ENCODE measurements at places on chromosomes 12 and 14.

DNA sequence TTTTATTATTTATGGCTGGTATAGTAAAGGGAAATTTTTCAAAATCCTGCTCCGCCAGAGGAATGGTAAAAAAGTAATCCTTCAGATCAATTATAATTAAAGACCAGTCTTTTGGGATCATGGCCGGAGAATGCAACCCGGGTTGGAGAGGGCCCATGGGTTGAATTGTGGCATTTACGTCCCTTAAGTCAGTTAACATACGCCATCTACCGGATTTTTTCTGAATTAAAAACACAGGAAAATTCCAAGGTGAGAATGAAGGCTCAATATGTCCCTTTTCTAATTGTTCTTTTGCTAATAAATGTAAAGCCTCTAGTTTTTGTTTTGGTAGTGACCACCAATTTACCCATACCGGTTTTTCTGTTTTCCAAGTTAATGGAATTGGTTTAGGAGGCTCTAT lies 602.8 kb downstream of the ALG10 start:
- no peak for DNase-seq

DNA sequence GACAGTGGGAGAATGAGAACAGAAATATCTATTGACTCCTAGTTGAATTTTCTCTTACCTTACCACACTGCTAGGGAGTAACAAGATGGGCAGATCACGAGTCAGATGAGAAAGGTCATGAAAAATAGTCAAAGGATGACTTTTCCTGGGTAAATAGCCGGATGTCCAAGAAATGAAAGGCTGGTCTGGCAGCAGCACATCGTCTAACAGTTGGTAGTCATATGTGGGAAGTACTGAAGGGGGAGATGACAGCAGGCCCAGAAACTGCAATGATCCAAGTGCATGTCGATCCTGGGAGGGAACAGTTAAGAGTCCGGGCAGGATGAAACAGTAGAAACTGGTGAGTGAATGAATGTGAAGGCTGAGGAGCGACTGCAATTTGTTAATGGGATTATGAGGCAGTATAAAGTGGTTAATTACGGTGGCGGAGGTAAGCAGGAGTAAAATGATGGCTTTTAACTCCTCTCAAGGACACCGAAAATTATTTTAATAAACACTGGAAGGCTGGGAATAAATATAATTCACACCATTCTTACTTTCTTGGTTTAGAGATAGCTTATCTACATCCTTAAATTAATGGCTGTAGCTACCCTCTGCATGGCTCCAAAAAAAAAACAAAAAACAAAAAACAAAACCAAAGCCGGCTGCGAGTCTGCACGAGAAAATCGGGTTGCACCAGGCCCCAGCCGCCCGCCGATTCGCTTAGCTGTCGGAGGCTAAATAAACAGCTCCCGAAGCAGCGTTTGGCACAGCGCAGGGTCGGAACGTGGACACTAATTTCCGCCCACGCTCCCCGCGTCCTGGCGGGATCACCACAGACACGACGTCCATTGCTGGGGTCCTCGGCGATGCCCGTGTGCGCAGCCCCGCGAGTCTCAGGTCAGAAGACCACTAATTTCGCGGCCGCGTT lies 1.0 kb upstream of the ERC1 start:
- peak; percentile 74 for DNase-seq

DNA sequence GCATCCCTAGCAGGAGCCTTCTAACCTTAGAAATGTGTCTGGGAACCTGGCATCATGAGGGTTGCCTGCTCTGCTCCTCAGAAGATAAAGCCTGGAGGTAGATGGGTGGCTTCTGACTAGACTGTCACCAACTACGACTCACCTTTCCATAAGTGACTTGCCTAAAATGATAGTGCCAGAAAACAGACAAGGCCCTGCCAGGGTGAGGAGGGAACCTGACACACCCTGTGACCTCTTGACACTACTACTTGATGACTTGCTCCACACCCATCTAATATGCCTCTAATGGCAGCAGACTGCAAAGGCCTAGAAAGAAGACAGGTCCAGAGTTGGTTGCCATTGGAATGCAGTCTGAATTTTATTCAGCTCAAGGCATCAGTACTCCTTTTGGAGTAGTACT lies 9.4 kb downstream of the RNF41 start:
- no peak for DNase-seq

DNA sequence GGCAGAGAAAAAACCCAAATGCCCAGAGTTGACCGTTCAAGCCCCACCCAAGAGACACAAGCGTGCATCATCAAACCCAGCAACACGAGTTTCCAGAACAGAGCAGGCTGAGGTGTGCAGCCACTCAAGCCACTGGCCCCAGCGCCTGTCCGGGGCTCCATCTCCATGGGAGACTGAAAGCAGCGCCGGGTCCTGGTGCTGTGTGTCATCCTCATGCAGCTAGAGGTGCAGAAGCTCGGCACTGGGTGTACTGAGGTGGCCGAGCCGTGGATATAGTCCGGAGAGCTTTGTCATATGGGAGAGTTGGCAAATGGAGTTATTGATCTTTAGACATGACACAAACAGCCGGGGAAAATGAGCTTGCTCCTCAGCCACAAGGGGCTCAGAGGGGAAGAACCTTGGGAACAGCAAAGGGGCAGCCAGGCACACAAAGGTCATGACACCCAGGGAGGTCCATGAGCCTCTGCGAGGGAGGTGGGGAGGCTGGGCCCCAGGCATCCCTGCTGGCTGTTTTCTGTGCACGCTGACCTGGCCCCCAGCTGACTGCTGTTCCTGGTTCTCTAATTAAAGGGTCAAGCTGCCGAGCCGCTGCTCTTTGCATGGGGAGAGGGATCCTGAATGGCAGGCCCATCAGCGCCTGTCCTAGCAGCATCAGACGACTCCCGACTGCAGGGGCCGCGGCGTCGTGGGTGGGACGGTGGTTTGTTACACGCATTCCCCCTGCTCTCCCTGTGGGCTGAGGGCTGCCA lies 145.4 kb upstream of the SFSWAP start:
- DNase-seq: no peak

- no peak for DNase-seq
These were observed 398.8 kb downstream of the C12orf75 start for GRCh38 chr12:105729181-105729771.

DNA sequence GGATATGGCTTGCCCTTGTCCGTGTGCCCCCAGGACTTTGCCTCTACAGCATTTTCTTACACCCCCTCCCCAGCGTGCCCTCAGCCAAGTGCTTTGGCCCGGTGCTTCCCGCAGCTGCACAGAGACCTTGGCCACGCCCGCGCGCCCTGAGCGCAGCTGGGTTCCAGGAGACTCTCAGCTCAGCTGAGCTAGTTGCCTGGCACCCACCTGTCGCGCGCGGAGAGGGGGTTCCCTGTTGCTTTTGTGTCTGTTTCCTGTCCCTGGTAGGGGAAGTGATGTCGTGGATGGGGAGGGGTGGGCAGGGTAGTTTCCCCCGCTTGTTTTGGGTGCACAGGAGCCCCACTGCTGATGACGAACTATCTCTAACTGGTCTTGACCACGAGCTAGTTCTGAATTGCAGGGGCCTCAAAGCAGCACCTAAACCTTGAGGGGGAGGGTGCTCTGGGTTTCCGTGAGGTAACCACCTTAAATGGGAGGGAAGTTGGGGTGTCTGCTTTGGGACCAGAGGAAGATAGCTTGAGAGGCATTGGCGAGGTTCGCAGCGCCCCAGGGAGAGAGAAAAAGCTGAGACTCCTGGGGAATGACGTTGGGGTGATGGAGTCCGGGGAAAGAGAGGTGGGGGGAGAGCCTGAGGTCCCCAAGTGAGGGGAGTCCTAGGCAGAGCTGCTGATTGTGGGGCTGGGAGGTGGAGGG lies 1.5 kb downstream of the DIO3 start:
- no peak for DNase-seq

- no peak for DNase-seq
These were observed 25.1 kb upstream of the TBX3 start for GRCh38 chr12:114709112-114709511.

DNA sequence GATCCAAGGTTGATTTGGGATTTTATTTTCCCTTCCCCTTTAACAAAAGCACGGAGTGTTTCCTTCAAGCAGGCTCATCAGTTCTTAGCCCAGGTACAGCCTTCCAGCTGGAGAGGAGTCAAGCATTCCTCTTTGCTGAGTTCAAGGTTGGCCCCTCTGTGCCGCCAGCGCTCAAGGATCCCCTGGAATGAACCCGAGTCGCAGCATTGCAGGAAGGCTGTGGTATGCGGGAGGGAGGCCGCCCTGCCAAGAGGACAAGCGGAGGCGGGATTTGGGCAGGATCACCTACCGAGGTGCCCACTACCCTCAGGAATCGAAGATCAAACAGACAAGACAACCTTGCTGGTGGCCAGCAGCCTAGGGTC lies 53.9 kb upstream of the NCOR2 start:
- no peak for DNase-seq

DNA sequence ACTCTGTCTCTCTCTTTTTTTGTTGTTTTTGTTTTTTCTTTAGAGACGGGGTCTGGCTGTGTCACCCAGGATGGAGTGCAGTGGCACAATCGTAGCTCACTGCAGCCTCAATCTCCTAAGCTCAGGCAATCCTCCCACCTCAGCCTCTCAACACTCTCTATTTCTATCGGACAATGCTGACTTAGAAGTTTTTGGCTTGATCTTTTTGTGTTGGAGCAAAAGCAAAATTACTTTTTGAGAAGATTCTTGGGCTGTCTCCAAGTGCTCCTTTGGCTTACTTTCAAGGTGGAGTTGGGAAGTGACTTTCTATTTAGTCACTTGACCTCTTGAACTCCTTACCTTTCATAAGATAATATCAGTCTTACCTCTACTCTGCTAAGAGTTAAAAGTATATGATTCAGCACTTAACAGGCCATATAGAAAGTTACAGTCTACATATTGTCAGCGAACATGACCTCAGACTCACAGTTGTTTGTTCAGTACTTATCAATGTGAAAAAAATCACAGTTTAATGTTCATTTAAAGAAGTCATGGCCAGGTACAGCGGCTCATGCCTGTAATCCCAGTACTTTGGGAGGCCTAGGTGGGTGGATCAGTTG lies 15.4 kb upstream of the MIA2 start:
- no peak for DNase-seq

DNA sequence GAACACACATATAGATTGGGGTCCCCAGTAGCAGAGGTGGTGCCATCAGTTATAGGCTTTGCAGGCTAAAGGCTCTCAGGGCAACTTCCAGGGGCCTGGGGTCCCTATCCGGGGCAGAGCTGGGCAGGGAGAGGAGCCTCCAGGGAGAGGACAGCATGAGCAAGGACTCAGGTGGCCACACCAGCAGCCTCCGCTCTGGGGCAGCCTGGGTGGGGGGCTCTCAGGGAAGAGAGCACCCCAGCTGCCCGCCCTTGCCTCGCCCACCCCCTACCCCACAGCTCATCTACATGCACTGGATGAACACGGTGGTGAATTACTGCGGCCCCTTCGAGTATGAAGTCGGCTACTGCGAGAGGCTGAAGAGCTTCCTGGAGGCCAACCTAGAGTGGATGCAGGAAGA lies 14.0 kb downstream of the PLBD2 start:
- DNase-seq: no peak

- no peak for DNase-seq
These were observed 203.4 kb upstream of the DDHD1 start for GRCh38 chr14:53356361-53357150.

DNA sequence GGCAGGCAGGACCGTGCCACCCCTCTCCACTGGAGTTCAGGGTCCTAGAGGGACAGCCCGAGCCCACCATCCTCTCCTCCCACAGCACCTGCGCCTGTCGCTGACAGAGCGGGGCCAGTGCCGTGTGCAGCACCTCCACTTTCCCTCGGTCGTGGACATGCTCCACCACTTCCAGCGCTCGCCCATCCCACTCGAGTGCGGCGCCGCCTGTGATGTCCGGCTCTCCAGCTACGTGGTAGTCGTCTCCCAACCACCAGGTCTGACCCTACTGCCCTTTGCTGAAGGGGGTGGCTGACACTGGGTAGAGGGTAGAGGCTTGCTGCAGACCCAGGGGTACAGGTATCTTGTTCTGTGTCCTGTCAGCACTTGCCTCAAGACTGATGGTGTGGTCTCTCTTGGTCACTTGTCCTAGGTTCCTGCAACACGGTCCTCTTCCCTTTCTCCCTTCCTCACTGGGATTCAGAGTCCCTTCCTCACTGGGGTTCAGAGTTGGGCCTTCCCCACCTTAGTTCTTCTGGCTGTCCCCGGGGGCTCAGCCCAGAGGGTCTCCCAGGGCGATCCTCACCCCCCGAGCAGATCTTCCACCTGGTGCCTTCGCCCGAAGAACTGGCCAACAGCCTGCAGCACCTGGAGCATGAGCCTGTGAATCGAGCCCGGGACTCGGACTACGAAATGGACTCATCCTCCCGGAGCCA lies 42.0 kb downstream of the SH2B3 start:
- DNase-seq: no peak

- DNase-seq: peak; percentile 1
These were observed 256.8 kb upstream of the GARIN6 start for GRCh38 chr12:99390707-99391106.

- no peak for DNase-seq
These were observed 19.7 kb downstream of the HAL start for GRCh38 chr12:95976416-95976832.

GRCh38 chr14:80645667-80646413 lies 295.7 kb downstream of the CEP128 start:
- no peak for DNase-seq

DNA sequence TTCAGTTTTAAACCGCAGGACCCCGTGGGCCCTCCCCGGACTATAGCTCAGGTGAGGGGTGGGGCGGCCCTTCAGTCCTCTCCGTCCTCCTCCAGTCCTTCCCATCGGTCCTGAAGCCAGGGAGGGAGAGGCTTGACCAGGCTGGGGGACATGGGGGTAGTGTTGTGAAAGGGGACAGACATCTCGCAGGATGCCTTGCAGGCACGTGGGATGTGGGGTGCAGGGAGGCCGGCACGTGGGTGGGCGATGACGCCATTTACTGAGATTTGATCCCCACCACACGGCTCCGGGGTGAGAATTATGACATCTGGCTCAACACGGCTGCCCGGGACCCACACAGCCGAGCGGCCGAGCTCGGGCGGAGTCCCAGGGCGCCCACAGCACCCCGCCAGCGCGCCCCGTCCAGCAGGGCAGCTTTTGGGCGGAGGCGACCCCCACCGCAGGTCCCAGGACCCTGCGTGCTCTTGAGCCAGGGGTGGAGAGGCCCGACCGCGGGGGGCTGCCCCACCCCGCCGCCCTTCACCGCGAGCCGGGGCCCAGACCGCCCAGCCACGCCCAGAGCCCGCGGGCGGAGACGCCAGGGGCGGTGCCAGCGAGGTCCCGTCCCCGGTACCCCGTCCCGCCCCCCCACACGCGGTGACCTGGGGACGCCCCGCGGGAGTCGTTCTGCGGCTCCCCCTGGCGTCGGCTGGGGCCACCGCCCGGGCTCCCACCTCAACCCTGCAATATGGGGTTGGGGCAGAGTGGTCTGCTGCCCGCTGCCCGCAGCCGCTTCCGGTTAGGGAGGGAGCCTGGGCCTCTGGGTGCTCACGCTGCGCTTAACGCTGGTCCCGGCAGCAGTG lies 3.3 kb upstream of the EXOC3L4 start:
- peak; percentile 56 for DNase-seq

Measured in cardiac muscle cell (in vitro differentiated cells and primary cell).